ENCODE measurements at places on chromosomes 16 and 17.

DNA sequence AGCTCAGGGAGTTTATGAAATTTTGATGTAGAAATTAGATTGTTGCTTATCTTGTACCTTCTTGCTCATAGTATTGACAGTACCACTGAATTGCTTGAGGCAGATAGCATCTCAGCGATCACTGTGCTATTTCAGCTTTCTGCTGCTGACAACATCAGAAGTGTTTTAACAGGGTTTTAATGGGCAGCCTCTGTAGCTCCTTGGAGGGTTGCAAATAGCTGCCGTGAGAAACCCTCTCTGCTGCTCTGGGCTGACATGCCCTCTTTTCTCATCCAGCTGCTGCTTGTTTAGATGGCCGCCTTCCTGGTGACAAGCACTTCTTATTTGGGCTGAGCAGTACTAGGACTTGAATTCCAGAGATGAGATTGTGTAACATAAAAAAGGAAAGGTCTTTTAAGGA, 180.2 kb upstream of the TBX2 start:
- peak; percentile 44 for DNase-seq

- DNase-seq = no peak
Observed at GRCh38 chr17:37592291-37592690, 16.9 kb downstream of the SYNRG start.

- DNase-seq = no peak
Observed at GRCh38 chr16:88484505-88485365, 31.7 kb downstream of the ZFPM1 start.

DNA sequence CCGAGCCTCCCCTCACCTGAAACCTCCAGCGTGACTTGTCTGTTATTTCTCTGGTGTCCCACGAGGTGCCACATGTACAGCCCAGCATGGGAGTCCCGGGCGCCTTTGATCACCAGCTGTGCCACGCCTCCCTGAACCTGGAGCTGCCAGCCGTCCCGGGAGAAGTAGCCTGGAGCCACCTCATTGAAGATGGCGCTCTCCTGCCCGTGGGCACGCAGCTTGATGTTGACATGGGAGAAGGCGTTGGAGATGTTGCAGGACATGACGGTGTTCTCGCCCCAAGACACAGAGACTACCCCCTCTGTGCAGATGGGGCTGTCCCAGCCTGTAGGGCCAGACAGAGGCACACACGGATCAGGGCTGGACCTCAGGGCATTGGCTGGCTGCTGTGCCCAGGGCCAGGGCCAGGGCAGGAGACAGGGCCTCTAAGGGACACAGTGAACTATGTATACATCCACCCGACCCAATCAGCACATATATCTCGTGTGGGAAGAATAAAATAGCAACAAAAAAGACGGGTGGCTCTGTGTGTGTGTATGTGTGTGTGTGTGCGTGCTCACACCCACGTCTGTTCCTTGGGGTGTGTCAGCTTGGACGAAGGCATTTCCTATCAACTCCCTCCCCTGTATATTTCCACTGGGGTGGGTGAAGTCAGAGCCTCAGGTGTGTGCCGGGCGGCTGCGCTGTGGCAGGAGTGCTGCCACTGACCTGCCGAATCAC, 7.3 kb upstream of the CD7 start:
- no peak for DNase-seq
